ENCODE measurements at places on chromosomes 7 and 10.

DNA sequence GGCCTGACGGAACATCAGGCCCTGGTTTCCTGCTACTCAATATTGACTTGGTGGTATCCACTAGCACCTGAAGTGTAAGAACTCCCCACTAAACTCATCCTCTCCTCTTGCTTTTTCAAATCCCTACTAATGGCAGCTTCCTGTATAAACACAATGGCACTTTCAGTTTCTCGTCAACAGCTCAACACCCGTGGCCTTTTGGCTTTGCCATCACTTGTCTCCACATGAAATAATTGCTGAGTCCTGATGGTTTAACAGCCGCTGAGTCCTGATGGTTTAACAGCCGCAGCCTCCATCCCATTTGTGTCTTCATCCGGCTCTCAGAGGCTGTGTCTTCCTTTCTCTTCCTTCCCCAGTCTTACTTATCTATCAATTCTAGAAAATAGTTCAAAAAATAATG, 261.4 kb upstream of the PITRM1 start:
- no peak for DNase-seq

- no peak for DNase-seq
Measured at GRCh38 chr7:41448104-41448503, 254.8 kb downstream of the INHBA start.

DNA sequence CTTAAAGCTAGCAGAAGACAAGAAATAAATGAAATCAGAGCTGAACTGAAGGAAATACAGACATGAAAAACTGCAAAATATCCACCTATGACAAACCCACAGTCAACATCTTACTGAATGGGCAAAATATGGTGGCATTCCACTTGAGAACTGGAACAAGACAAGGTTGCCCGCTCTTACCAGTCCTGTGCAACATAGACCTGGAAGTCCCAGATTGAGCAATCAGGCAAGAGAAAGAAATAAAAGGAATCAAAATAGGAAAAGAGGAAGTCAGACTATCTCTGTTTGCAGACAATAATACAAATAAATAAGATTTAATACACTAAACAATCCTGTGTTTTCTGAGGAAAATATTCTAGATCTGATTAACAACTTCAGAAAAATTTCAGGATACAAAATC, 570.5 kb upstream of the SEMA3D start:
- DNase-seq, result no peak

DNA sequence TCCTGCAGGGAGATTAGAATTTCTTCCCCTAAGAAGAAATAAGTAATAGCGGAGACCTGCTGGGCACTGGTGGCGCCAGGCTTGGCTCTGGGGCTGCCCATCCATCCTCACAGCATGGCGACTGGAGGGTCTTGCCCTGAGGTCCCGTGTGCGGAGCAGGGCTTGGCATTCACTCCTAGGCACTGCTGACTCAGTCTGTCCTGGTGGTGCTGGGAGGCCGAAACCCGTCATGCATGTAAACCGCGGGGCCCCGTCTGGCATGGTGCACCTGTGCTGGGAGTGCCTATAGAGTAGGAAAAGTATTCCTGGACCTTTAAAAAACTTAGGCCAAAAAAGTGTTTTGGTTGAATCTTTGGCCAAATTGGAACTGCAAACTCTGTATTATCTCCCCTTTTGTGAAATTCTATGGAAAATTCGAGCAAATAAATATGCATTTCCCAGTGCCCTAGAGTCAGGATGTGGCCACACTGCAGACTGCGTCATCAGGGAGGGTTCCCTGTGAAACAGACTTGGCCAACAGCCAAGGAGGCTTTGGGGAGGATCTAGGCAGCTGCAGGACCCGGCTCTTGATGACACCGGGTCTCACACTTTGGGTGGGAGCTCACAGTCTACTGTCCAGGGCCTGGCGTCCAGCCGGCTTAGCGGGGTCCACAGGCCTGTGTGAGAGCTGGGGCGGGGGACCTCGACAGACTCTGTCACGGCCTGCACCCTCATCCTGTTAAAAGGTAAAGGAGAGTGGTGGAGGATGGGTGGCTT, 122.3 kb downstream of the VIPR2 start:
- DNase-seq, result no peak

GRCh38 chr7:141550386-141551093, 670 bp upstream of the AGK start:
- DNase-seq, result no peak

GRCh38 chr10:84398696-84399095, 70.3 kb downstream of the CCSER2 start:
- DNase-seq, result no peak

DNA sequence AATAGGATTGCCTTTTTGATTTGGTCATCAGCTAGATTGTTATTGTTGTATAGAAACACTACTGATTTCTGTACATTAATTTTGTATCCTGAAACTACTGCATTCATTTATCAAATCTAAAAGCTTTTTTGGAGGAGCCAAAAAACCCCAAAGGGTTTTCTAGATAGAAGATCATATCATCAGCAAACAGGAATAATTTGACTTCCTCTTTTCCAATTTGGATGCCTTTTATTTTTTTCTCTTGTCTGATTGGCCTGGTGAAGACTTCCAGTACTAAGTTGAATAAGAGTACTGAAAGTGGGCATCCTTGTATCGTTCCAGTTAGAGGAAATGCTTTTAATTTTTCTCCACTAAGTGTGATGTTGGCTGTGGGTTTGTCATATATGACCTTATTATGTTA, 10.6 kb upstream of the ENTPD7 start:
- no peak for DNase-seq

- DNase-seq, result no peak
Measured at GRCh38 chr7:77655836-77656455, 40.3 kb upstream of the RSBN1L start.

DNA sequence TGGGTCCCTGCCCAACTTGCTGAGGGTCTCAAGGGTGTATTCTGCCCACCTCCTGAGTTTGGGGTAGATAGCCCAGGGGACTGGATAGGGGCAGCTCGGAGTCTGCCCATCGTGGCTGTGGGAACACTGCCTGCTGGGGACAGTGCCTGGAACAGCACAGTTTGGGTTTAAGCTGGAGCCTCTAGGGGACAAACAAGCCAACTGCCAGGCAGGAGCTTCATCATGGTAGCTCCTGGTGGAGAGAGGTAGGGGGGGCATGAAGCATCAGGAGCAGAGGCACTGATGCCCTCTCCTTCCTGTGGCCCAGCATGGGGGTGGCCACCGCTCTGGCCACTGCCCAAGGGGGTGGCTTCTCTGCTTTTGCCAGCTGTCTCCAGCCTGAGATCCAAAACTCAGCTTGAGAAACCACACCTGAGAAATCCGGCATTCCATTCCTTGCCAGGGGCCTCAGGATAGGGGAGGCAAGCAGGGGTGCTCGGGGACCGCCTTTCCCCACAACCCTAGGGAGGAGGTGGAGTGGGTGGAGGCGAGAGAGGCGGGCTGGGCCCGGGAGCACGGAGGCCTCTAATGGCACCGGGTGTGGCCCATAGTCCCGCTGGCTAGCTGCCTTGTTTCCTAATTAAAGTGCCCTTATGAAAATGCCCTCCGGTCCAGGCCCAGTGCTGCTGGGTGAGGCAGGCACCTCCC, 47.6 kb downstream of the UNC5B start:
- DNase-seq, result peak; percentile 27

- no peak for DNase-seq
Measured at GRCh38 chr10:79166741-79167140, 98.0 kb downstream of the ZMIZ1 start.

- no peak for DNase-seq
Measured at GRCh38 chr7:123879628-123880027, 34.7 kb downstream of the HYAL4 start.

- DNase-seq, result peak; percentile 14
Measured at GRCh38 chr10:117373823-117374505, 1.3 kb downstream of the PDZD8 start.

- no peak for DNase-seq
Measured at GRCh38 chr10:95389982-95390381, 99.2 kb upstream of the PDLIM1 start.

GRCh38 chr10:127690176-127690835, 46.7 kb upstream of the FOXI2 start:
- DNase-seq, result no peak

- DNase-seq, result no peak
Measured at GRCh38 chr10:88184543-88185297, 321.3 kb downstream of the PTEN start.

- no peak for DNase-seq
Measured at GRCh38 chr7:66105263-66105748, 9.3 kb upstream of the CRCP start.

DNA sequence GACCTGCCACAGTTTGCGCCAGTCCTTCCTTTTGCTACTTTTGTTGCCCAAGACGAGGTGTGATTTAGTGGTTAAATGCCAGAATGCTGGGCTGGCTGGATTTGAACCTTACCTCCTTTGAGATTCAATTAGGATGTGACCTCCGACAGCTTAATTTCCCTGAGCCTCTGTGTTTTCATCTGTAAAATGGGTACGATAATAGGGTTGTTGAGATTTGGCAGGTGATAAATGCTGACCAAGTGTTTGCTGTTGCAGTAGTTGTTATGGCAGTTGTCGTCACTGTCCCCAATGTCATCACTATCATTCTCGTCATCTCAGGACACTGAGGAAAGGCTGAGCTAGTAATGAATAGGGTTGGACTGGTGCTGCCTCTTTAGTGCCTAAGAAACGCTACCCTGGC, 61.1 kb downstream of the GRK5 start:
- no peak for DNase-seq

GRCh38 chr7:70595755-70596597, 536.0 kb upstream of the GALNT17 start:
- peak; percentile 52 for DNase-seq

Data from NCI-H446 (cell line).